ENCODE measurements at places on chromosomes 1 and 21.

GRCh38 chr21:44555200-44555875 is 3.3 kb downstream of the KRTAP10-3 start:
- no peak for DNase-seq

DNA sequence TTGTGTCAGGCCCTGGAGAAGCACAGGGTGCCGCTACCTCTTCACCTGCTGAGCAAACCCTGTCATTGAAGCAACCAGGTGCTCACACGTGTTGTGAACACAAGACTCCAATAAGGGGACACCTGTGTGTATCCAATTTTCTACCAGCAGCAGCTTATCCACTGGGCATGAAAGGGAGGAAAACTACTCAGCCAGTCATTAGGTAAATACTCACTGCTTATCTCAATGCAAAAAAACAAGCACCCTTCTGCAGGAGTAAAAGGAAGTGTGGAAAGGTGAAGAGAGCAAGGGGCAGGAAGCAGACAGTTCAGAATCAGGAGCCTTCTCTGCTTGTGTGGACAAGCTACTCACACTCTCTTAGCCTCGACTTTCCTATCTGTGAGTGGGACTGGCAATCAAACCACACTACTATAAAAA is 148.9 kb downstream of the ETS2 start:
- no peak for DNase-seq

GRCh38 chr1:18481921-18482701 is 1.4 kb downstream of the KLHDC7A start:
- no peak for DNase-seq

DNA sequence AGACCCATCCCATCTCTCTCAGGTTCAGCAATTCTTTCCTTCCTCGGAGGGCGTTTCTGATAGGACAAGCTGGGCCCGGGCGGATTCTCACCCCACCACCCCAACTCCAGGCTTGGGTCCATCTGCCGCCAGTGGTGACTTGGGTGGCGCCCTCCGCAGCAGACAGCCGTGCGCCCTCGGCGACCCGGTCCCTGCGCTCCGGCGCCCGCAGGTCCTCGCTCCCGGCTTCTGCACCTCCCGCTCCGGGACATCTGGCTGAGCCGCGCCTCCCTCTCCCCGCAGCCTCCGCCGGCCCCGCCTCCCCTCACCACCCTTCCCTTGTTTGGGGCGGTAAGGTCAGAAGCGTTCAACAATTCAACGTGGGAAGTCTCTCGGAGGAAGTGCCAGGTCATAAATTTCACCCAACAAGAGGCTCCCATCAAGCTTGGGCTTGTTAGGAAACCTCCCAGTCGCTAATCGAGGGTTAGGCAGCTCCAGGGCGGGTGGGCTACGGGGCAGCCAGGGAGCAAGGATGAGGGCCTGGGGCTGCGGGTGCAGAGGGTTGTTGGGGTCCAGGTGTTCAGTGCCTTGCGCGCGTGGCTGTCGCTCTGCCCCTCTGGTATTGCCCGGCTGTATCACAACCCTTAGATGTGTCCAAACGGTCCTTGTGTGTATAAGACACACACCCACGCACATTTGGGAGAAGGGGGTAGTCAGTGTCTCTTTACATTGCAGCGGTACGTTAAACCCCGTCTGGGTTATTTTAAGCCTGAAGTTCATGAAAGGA is 39.8 kb downstream of the OLIG1 start:
- DNase-seq = no peak

DNA sequence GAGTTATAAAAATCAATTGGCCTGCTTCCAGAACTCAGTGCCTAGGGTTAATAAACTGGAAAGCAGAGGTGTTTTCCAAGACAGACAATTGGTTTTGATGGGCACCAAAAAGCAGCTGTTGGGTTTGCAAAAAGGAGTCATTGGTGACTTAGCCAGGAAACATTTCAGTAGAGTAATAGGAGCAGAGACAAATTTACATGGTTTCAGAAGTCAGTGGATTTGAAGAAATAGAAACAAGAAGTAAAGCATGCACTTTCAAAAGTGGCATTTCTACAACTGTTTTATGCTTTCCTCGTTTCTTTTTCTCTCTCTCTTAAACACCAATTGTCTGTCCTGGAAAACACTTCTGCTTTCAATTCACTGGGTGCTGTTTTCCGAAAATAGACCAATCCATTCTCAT is 87.8 kb downstream of the GLUL start:
- DNase-seq = no peak

DNA sequence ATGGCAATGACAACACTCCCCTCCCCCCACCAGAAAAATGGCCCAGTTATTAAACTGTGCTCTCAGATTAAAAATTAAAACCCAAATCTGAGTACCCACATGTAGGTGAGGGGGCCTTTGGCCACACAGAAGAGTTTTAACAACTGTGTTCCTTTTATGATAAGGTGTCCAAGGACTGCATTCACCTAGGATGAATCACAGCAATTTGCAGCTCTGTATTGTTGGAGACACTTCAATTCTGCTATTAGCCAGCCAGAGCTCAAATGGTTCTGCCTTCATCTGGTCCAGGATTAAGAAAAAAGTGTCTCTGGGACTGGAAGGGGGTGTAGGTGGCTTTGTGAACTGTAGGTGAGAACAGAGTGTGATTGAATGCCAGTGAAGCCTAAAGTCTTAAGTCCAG is 43.3 kb upstream of the DIRAS3 start:
- DNase-seq = no peak

- no peak for DNase-seq
These were observed 8.6 kb downstream of the FMOD start for GRCh38 chr1:203342192-203342940.

Measured in cerebellar nuclear complex (tissue), 1 donor.